NCI-H1048 (cell line): ENCODE measurements at places on chromosomes 6 and 20.

- no peak for DNase-seq
Observed at GRCh38 chr20:1383623-1384404, 9.0 kb downstream of the FKBP1A start.

- no peak for DNase-seq
Observed at GRCh38 chr6:148811459-148811858, 64.6 kb downstream of the UST start.

DNA sequence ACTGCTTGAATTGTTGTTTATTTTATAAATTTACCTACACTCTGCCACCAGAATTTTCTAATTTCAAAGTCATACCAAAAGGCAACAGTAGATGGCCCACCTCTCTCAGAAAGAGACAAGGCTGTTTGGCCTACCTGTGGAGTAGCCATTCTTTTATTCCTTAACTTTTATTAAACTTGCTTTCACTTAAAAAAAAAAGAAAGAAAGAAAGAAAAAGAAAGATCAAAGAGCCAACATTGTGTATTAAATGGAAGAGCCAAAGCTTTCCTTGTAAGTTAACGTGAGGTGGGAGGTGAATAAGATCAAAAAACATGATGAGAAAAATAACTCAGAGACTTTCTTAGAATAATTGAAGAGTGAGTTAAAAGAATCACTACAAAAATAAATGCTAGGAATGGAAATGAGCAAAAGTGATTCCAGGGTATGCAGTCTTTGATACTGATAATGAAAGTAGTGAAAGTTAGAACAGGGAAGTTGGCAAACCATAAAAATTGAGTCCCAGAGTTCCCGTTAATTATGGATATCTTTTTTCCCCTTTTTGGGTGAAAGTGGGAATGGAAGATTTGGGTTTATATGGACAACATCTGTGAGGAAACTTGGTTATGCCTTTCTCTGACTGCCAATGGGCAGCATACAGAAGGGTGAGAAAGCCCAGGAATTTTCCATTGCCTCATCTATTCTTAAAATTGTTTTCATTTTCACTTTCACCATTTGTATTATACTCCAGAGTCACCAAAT is 35.9 kb upstream of the MYB start:
- DNase-seq: no peak

DNA sequence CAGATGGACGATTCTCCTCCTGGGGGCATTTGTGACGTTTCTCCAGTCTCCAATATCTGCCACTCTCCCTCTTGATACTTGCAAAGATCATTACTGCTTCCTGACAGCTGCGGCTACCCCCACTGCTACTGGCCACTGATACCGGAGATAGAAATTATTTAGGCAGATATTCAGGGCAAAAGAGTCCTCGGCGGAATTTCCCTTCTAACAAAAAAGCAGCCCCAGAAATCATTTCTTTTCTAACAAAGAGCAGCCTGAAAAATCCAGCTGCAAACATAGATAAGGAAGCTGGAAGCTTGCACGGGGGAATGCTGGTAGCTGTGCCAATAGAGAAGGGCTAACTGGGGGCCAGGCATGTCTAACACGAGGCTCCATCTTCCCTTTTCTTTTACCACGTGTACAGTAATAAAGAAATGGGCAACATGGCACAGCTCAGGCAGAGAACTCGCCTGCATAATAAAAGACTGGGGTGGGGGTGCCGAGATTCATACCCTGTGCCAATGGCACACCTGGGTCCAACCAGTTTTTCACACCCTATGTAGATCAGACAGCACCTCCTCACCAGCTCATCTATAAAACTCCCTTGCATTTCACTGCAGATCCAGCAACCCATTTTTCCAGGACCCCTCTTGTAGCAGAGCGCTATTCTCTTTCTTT is 6.1 kb downstream of the TP53RK start:
- no peak for DNase-seq

DNA sequence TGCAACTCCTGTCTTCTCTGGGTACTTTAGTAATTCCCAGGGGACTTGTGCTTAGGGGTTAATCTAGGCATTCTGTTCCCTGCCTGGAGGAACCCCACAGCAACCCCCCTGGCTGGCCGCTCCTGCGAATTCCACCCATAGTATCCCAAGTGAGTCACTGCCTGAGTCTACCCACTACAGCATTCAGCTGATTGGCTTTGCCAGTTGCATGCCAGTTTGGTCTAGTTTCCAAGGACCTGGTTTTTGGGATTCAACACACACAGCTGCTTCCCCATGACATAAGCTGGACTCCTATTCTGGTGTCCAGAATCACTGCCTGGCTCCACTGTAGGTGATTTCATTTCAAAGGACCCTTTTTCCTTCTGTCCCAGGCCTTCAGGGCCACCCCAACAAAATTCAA is 40.3 kb downstream of the PLCG1 start:
- no peak for DNase-seq

DNA sequence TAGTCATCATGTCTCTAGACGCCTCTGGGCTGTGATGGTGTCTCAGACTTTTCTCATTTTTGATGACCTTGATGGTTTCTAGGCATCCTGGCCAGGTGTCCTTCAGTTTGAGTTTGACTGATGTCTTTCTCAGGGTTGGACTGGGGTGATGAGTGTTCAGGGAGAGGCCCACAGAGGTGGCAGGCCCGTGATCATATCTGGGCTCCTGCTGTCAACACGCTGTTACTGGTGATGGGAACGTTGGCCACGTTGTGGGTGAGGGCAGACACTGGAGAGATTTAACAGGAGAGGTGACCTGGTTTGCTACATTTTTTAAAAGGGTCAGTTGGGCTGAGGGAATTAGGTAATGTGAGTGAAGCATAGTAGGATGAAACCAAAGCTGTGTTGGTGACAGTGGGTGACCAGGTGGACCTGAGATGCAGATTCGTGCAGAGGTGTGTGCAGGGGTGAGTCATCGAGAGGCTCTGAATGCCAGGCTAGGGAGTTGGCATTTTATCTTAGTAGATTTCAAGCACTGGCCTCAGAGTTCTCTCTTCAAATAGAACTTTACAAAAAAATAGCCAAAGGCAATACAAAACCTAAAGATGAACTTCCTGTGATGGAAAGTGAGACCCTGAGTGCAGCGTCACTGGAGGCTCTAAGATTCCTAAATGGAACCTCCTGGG is 174.1 kb downstream of the CDH26 start:
- DNase-seq: no peak

DNA sequence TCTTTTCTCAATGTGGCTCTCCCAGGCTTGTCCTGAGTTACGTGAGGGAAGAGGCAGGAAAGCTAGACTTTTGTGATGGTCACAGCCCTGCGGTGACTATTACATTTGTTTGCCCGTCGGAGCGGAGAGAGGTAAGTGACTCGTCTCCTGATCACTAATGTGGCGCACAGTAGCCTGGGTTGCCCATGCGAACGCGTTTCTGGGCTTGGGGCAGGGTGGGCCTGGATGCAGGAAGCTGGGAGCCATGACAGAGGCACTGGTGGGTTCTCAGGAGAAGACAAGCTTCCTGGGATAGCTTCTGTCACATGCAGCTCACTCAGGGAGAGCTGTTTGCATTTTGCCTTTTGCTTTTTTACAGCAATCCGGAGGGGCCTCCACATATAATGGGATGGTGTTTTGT is 60.6 kb downstream of the IGF2R start:
- no peak for DNase-seq

GRCh38 chr6:149889326-149889725 is 8.6 kb downstream of the RAET1E start:
- DNase-seq: no peak

DNA sequence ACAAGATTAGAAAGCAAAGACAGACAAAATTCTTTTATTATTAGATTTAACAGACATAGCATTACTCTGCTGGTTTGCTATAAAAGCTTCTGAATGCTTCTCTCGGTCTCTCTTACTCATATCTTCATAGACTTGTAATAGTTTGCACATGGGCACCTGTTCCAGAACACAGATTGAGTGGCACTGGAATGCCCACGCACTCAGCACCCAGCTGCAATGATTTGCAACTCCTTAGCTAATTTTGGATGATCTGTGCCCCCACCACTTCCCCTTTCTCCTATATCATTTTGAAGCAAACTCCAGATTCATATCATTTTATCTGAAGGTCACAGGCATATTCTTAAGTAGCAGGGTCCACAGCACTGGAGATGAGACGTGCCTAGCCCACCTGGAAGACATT is 148.8 kb downstream of the CFAP61 start:
- DNase-seq: no peak

- DNase-seq: no peak
Observed at GRCh38 chr6:27785294-27785693, 126.9 kb downstream of the OR2B2 start.

- DNase-seq: no peak
Observed at GRCh38 chr6:87054143-87054833, 40.6 kb downstream of the CGA start.

DNA sequence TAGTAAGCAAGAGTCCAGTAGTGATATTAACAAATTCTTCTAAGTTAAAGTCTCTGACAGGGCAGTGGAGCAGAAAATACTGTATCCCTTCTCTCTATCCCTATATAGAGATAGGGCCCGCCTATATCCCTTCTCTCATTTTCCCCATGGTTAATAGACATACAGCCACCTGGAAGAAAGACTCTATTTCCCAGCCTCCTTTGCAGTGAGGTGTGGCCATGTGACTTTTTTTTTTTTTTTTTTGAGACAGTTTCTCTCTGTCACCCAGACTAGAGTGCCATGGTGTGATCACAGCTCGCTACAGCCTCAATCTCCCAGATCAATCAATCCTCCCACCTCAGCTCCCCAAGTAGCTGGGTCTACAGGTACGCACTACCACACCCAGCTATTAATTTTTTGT is 16.7 kb upstream of the CDK5RAP1 start:
- no peak for DNase-seq

DNA sequence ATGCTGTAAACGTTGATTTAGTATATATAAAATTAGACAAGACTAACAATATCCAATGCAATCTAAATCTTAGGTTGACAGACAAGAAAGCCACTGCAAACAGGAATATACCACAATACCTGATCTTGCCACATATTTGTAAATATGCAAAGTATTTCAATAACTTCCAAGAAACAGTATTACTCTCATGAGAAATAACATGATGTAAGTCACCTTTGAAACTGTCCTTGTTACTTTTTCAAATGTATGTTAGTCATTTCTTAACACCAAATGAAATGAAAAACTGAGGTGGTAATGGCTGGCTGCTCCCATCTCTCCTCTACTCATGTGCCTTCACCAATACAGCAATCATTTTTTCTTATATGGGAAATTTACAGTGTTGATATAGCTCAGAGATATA is 118.7 kb downstream of the ATG5 start:
- no peak for DNase-seq

DNA sequence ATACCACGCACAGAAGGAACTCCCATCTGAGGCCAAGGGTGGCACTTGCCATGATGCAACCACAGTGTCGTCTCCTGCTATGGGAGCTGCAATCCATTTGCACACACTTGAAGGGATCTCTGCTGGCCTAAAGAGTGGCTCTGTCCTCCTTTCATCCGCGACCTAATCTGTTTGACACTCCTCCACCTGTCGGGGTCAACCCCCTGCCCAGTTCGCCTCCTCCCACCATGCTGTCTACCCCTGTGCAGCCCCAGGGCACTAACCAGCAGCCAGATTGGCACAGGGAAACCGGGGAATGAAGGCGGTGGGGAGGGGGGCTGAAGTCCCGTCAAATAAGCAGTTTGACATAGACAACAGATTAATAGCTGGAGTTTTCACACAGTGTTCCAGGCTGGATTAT is 58.1 kb upstream of the FOXQ1 start:
- DNase-seq: no peak

DNA sequence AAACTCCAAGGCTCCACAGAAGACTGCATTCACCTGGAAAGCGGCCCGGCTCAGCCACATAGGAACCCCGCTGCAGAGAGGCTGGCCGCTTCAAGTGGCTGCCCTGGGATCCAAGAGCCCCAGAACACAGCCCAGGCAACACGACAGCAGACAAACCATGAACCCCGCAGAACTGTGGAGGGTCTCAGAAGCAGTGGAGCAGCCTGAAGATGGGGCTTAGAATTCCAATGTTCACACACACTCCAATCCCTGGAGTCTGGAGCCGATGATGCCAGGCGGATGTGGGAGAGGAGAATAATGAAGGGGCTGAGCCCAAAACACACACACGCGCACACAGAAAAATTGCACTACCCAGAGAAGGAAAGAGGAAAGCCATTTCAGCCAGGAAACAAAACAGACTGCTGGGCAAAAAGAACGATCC is 52.4 kb downstream of the NINL start:
- DNase-seq: no peak

DNA sequence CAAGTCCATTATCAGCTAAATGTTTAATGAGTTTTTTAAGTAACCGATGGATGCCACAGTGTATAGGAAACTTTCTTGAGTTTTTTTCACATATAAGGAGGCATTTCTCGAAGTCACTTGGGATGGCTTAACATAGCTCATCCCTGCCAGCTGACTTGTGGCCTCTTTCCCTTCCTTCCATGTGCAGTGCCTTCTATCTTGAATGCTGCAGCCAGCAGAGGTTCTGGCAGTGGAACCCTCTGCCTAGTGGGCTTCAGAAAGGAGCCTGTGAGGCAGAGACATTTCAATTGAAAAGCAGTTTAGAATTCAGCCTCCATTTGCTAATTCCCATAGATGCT is 51.9 kb downstream of the AKAP12 start:
- DNase-seq: no peak

GRCh38 chr6:710601-711571 is 17.9 kb upstream of the EXOC2 start:
- no peak for DNase-seq

DNA sequence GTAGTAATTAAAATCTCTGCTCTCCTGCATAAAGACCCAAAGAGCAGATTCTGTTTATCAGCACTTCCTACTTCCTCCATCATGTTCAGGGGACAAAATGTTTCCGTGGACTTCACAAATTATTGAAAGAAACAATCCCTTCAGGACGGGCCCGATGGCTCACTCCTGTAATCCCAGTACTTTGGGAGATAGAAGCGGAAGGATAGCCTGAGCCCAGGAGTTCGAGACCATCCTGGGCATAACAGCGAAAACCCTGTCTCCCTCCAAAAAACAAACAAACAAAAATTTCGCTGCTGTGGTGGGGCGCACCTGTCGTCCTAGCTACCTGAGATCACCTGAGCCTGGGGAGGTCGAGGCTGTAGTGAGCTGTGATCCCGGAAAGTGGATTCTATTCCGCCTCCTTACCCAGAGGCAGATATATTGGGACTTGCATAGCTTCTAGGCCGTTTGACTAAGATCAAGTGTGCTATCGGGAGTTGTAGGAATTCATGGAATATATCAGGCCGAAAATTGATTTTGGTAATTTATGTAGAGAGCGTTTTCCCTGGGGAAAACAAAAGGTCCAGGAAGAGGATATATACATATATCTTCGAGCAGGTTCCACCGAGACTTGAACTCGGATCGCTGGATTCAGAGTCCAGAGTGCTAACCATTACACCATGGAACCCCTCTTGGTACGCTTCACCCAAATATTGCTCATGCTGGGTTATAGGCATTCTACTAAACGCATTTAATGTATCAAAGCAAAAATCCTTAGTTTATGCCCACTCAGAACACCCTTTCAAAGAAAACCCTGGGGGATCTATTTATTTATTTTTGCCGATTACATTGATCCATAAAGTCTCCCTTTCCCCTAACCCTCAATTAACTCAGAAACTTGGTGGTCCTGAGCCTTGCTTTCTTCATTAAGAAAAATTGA is 74.5 kb upstream of the ZNF184 start:
- no peak for DNase-seq
